ENCODE measurements at places on chromosomes 7 and 10.

- DNase-seq: no peak
These were observed 40.4 kb upstream of the DLX5 start for GRCh38 chr7:97064972-97065587.

GRCh38 chr7:76424413-76425111 is at the start of gene ZP3:
ZP3 (plus strand) TSS chr7:76424950; CDS start chr7:76424965, 15 bp downstream.
- no peak for DNase-seq

- no peak for DNase-seq
These were observed at the start of gene FOXP2 for GRCh38 chr7:114414156-114415063. FOXP2 (plus strand) TSS chr7:114414815; CDS start chr7:114426512, 11,697 bp downstream.

DNA sequence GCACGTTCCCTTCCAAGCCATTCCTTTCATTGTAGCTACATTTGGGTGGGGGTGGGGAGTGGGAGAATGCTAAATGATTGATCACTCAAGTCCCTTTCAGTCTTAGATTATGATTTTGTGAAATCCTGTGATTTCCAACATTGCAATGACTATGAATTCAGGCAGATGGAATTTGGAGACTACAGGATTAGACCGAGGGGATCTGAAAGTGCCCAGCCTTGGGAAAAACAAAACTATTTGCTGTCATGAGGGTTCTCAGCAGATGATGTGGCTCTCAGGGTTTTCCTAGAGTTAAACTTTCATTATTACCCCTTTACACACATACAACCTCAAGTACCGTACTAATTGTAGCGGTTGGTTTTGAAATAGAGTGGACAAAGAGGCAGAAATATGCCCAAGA is 4.7 kb downstream of the MACROH2A2 start:
- DNase-seq: no peak

DNA sequence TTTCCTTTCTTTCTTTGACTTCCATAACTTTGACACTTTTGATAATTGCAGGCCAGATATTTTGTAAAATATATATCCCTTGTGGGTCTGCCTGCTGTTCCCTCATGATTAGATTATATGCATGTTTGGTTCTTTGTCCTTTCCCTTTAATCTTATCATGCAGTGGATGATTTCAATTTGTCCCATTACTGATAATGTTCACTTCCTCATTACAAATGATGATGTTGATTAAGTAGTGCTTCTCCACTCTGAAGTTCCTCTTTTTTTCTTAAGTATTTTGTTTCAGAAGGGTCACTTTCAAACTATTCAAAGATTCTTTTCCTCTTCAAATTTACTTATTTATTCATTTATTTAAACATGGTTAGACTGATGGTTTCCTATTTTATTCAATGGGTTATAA is 898.1 kb downstream of the XPNPEP1 start:
- DNase-seq: no peak

GRCh38 chr10:67629461-67629971 is 66.5 kb downstream of the CTNNA3 start:
- no peak for DNase-seq

DNA sequence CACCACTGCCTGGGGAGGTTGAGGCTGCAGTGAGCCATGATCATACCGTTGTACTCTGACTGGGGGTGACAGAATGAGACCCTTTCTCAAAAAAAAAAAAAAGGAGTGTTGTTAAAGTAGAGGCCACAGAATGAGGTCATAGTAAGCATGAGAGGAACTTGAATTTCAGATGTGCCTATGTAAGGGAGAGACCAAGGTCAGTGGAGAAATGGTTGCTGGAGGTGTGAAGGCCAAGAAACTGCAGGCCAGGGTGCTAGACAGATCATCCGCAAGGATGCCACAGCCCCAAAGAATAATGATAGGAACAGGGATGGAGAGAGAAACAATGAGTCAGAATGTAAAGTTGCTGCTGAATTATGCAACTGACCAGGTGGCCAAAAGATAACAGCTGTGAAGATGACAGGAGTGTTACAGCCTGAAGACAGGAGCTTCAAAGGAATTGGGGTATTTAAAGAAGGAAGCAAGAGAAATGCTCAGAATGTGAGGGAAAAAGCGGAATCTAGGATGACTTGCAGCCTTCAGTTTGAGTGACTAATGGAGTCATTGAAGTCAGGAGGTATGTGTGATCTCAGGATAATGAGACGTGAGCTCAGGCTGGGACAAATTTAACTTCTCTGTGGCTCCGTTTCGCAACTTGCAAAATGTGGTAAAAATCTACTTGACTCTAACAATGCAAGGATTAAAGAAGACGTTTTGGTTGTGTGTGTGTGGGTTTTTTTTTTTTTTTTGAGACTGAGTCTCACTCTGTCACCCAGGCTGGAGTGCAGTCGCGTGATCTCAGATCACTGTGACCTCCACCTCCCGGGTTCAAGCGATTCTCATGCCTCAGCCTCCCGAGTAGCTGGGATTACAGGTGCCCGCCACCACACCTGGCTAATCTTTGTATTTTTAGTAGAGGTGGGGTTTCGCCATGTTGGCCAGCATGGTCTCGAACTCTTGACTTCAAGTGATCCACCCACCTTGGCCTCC is 22.2 kb downstream of the TYW1B start:
- DNase-seq: no peak

DNA sequence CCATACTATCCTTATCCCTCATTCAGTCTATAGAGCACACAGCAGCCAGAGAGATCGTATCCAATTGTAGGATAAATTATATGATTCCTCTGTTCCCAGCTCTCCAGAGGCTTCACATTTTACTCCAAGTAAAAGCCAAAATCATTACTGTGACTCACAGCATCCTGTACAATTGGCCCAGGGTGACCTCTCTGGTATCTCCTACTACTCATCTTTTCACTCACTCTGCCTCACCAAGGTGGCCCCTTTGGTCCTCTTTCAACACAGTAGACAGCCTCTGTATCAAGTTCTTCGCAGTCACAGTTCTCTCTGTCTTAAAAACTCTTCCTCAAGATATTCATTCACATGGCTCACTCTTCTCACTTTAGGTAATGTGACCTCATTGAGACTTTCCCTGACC is 72.6 kb upstream of the LSM8 start:
- DNase-seq: no peak

- no peak for DNase-seq
These were observed 86.9 kb downstream of the ZNRF2 start for GRCh38 chr7:30371321-30371720.

DNA sequence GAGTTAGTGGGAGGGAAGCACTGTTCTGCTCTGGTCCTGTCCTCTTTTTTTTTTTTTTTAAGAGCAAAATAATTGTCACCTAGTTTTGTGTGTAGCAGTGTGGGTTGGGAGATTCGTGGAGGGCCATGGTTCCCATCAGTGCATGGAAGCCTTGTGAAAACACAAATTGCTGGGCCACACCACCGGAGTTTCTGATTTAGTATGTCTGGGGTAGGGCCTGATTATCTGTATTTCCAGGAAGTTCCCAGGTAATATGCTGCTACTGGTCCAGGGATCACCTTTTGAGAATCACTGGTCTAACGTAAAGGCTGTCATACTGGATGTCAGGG is 191.3 kb downstream of the GATA3 start:
- DNase-seq: no peak

GRCh38 chr7:113137241-113137640 is 18.9 kb upstream of the SMIM30 start:
- DNase-seq: no peak

DNA sequence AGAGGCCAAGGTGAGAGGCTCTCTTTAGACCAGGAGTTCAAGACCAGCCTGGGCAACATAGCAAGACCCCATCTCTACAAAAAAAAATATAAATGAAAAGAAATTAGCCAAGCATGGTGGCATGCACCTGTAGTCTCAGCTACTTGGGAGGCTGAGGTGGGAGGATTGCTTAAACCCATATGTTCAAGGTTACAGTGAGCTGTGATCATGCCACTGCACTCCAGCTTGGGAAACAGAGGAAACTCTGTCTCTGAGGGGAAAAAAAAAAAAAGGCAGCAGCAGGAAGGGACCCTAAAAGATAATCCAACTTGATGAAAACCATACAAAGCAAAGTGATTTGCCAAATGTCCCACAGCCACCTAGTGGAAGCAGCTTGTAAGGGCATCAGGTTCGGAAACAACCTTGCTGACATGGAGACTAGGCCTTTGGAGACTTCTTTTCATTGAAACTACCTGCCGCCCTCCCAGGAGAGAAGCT is 15.6 kb upstream of the PBLD start:
- DNase-seq: no peak

DNA sequence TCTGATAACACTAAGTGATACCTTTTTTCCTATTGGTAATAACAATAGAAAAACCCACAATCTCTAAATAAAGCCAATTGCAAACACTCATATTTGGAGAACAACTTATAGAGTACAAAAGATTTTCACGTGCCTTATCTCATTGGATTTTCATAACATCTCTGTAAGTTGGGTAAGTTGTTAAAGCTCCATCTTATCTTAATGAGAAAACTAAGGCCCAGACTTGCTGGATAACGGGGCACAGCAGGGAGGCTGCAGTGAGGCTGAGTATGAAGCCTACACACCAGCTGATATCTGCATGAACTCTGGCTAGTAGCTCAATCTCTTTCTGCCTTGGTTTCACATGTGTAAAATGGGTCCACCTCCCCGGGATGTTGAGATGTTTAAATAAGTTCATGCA is 26.8 kb downstream of the CPVL start:
- DNase-seq: no peak

GRCh38 chr7:30595436-30596013 is 847 bp downstream of the GARS1 start:
- no peak for DNase-seq

- DNase-seq: no peak
These were observed 43.6 kb upstream of the CARD11 start for GRCh38 chr7:3087243-3087755.

GRCh38 chr7:150949971-150950491 is 28.1 kb downstream of the KCNH2 start:
- DNase-seq: no peak

DNA sequence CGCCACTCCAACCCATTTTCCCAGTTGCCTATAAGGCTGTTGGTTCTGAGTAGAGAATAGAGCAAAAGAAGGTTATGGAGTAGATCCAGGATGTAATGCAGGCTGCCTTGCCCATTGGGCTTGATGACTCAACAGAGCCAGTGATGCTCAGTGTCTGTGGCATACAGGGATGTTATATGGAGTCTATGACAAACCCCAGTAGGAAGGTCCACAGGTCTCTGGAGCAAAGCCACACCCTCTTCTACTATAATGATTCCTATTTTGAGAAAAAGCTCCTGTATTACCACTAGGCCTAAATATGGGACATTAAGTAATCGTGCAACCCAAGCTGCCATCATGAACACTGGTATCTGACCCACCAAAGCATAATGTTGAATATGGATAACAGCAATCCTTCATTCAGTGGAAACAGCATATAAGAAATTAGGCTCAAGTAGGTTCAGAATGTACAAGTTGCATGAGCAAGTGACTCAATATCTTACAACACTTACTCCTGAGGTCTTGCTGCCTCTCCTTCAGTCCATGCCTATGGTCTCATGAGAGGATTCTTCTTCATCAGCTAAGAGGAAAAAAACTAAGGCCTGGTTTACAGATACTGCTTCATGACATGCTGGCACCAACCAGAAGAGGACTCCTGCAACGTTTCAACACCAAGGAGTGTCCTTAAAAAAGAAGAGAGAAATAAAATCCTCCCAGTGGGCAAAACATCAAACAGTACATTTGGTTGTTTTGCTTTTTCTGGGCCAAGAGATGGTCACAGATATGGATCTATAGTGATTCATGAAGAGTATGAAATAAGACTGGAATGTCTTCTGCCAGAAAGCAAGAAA is 14.8 kb upstream of the FHIP2A start:
- no peak for DNase-seq

DNA sequence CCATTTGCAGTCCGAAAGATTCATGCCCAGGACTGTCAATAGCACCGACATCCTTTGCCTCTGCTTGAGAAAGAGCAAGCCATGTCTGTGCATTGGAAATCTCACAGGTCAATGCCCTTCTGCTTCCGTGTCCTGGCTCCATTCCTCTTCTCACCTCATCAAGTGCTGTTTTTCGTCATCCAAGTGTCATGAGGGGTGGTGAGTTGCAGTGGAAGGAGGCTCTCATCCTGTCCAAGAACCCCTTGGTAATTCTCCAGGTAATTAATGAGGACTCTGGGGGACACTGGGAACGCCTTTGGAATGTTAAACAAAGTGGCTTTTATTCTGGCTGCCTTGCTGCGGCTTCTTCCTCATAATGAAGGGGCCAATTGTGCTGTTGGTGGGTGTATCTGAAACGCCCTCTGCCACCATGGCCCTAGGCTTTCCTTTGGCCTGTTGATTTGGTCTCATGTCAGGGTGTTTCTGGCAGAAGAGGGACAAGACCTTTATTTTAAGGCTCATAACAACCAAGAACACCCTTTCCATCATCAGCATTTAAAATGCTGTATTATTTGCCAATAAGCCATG is 57.7 kb downstream of the PPP1R3C start:
- no peak for DNase-seq

GRCh38 chr7:148967602-148968001 is 60.7 kb downstream of the PDIA4 start:
- no peak for DNase-seq

All from stimulated activated CD4-positive, alpha-beta T cell treated with anti-CD3 and anti-CD28 coated beads, Interleukin-1b, Interleukin-23, amount 100 ng/mL, for 1 hour (primary cell).